ENCODE measurements at places on chromosomes 16 and 17.

DNA sequence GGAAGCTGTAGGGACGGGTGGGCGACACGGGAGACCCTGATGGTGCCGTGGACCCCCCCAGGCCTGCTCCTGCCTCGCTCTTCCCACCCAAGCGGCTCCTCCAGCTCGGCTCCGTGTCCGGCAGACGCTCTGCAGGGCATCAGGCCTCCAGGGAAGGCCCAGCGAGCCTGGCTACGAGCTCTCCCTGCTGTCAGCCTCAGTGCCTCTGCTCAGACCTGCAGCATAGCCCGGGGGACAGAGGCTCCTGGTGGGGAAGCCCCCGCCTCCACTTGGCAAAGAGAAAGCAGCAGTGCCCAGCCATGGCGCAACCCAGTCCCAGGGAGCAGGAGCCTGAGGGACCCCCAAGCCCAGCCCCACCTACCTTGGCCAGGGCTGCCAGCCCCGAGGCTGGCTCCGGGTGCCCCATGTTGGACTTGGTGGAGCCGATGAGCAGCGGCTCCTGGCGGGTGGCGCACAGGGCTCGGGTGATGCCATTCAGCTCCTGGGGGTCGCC, 5.9 kb downstream of the FASN start:
- no peak for DNase-seq

GRCh38 chr17:74163271-74163821, 40.1 kb upstream of the RPL38 start:
- no peak for DNase-seq

DNA sequence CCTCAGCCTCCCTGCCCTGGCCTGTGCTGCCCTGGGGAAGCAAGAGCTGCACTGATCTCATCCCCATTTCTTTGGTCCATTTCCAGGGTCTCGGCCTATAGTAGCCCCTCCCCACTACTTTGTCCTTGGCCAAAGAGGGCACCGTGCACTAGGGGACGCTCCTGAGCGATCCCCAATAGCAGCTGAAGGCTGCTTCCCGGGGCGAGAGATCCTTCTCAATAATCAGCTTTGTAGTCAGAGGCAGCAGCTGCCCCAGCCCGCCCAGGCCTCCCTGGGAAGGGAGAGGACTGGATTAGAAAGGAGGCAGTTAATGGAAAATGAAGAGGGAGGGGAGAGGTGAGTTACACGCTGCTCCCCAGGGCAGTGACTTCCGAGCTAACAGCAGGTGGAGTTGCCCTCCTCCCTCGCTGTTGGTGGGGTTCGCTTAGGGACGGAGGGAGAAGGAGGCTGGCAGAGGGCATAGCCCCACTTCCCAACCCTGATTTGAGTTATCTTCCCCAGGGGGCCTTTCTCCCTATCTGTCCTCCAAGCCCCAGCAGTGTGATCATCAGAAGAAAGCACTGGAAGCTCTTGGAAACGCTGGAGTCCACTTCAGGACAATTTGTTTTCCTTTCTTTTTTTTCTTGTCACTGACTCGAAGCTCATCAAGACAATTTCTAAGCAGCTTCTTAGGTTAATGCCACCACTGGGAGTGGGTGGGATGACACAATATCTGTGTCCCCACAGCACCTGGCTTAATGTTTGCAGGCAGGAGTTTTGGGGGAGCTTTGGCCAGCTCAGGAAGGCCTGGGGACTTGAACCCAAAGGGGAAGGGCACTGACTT, 2.6 kb downstream of the MXRA7 start:
- no peak for DNase-seq

DNA sequence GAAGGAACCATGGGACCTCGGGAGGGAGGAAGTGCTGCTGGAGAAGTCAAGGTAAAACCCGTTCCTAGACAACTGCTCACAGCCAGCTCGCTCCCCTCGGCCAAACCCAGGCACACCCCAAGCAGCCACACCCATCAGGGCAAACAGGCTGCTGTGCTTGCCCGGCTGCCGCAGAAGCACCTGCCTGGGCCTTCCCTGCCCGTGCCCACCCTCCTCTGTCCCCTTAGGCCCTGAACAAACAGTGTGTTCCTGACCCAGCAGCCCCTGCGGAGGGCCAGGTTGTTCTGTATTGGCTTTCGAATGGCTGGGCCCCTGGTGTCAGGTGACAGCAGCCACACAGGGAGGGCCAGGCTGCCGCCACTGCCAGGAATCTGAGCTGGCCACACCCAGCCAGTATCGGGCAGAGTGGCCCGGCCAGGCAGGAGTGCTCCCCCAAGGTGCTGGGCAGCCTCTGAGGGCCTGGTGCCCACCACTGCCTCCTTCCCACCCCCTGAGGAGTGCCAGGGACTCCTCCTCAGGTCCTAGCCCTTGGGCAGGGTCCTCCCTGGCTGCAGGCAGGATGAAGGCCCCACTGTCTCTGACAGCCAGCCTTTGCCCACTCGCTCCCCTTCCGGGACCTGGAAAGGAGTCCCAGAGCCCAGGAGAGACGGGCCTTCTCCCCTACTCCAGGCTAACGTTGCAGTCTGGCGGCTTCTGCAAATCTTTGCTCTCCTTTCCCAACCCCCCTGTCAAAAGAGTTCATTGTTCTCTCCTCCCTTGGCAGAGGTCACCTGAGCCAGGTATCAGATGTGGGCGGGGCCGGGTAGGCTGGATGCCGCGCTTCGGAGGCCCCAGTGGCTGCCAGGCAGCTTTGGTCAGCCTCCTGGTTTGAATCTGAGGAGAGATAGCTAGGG, 24.0 kb downstream of the LLGL2 start:
- no peak for DNase-seq

DNA sequence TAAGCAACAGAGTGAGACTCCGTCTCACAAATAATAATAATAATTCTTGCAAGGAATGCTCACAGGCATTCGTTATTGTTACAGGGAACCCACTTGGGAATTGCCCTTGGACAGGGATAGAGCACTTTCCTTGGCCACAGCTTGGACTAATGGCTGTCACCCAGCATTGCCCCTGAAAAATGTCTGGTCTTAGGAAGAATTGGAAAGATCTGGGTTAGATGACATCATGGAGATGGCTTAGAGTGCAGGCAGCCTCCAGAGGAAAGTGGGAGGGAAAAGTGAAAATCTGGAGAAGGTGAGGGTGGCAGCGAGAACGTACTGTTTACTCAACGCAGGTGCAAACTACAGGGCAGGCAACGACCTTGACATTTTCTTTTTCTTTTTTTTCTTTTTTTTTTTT, 59.3 kb upstream of the MRTFB start:
- DNase-seq, result no peak

- DNase-seq, result no peak
Measured at GRCh38 chr16:76976756-76977155, 214.2 kb upstream of the MON1B start.

DNA sequence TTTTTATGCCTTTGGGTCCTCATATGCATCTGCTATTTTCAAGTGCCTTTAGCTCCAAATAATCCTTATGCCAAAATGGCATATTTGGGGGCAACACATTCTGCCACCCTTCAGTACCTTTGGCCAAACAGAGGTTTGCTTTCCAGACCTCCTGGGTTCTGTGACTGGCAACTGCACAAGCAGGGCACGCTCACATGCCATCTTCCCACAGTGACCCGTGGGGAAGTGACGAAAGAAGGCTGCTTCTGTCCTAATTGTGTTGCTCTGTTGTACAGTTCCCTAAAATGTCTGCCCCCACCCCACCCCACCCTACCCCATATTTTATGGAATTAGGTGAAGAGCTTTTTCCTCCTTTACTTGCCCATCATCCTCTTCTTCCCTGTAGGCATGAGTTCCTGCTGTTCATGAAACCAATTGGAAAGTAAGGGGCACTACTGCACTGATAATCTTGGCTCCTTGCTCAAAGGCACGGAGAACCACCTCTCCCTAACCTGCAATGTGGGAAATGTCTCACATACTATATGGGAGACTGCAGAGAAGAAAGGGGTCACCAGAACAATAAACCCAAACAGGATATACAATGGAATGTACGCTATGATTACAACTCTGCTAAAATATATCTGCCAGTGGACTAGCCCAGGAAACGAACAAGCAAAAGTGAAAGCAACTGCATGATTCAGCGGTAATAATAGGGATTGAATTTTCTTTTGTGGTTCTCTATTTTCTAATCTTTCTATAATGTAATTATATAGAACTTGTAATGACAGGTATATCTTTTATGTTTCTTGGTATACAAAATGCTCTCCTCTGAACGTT, 3.3 kb upstream of the SLFN12L start:
- DNase-seq, result no peak

DNA sequence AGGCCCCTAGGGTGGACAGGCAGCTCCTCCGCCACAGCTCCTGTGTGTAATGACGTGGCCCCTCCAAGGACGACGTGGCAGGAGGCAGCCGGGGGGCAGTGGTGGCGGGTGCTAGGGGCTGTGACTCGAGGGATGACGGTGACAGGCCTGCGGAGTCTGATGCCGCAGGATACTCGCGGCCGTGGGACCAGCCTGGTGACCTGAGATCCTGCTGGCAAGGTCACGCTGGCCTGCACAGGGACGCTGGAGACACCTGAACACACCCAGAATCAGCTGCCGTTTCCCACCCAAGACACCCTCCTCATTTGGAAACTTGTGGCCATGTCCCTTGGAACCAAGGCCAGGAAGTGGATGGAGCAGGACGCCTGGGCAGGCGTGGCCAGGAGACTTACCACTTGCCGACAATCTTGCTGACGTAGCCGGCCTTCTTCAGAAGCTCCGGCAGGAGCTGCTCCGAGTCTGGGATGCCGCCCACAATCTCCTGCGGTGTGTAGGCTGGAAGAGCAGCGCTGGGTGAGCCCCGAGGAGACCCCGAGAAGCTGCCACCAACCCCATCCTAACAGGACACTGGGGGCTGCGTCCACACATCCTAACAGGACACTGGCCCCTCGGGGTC, 16.0 kb downstream of the GALNS start:
- no peak for DNase-seq

- DNase-seq, result no peak
Measured at GRCh38 chr16:59355704-59356103, 621.6 kb upstream of the GOT2 start.

DNA sequence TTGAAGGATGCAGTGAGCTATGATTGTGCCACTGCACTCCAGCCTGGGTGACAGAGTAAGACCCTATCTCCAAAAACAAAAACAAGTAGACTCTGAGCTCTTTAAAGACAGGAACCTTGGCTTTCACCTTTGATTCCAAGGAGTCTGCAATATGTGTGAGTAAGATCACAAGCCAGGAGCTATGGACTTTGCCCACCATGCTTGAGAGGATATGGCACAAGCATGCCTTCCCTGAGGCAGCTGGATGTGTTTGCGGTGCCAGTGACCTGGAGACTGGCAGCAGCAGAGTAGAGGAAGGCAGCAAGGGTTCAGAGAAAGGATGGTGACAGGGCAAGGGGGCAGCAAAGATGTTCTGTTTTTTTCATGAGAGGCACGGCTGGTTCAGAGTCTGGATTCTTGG, 14.5 kb upstream of the PRKCA start:
- DNase-seq, result no peak

GRCh38 chr17:12365805-12366204, 299.9 kb upstream of the MYOCD start:
- DNase-seq, result no peak

DNA sequence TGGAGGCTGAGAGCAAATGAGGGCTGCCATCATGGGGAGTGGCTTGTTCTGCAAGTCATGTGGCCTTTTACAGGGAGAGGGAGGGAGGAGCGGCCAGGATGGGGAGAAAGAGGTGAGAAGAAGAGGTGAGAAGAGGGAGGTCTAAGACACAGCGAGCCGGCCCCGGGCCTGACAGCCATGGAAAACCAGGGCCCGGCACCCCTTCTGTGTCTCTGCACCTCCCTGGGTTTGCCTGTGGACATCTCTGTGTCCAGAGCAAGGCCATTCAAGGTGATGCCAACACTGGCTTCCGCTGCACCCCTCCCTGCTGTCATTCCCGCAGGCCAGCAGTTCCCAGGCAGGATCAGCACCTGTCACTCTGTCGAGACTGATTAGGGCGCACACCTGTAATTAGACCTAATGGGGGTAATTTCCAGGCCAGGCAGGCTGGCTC, 75.6 kb downstream of the MGAT5B start:
- DNase-seq, result no peak

DNA sequence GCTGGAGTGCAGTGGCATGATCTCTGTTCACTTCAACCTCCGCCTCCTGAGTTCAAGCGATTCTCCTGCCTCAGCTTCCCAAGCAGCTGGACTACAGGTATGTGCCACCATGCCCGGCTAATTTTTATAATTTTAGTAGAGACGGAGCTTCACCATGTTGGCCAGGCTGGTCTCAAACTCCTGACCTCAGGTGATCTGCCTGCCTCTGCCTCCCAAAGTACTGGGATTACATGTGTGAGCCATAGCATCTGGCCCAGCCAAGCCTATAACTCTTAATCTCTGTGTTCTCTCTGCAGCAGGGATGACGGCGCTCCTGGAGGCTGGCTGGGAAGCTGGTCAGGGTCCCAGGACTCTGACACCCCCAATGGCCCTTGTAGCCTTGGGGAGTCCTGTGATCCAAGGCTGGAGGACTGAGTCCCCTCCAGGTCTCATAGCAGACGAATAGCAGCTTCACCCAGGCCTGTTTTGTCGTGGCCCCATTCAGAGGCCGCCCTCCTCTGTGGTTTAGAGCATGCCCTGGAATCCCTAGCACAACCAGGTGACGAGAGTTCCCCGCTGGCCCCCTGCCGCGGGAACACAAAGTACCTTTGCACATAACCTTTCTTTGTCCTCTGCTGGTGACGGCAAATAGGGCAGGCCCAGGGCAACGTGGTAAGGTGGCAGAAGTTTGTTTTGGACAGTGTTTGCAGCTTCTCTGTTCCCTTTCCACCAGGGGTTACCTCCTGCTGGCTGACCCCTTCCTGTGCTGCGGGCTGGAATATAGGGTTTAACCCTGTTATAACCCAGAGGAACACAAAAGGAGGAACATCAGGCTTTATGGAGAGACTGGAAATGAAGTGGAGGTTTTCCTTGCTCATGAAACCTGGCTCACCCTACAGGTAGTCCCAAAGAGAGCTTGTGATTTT, 43.0 kb upstream of the TOB1 start:
- no peak for DNase-seq

GRCh38 chr17:71337938-71338337, 782.9 kb upstream of the SOX9 start:
- no peak for DNase-seq

GRCh38 chr16:54360681-54361080, 74.1 kb upstream of the IRX3 start:
- no peak for DNase-seq

DNA sequence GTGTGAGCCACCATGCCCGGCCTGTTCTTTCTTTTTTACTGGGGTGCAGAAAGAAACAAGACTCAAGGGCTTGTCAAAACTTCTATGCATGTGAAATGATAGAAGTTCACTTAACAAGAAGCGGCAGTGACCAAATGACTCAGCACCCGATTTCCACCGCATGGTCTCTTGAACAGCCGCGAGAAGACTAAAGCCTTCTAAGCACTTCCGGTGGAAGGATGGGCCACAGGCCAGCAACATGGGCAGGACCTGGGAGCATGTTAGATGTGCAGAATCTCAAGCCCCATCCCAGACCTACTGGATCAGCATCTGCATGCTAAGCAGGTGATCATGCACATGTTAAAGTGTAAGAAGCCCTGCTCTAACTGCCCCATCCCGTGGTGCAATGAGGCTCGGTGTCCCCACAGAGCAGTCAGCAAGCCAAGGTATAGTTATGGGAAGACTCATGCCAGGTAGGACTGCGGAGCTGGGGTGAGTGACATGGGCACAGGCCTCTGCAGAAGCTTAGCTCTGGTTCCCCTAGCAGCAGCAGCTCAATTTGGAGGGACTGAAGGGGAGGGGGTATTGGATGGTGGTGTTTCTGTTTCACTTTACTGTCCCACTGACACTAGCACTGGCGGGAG, 88.5 kb upstream of the HNF1B start:
- DNase-seq, result no peak

GRCh38 chr16:11229906-11230305, 26.1 kb downstream of the SOCS1 start:
- DNase-seq, result no peak

- no peak for DNase-seq
Measured at GRCh38 chr17:61847659-61848058, 15.7 kb downstream of the BRIP1 start.
